A549 treated with CpdA at 1 μM for 4 hours (cell line): ENCODE measurements at places on chromosomes 3 and 15. TPM values are rescaled to one million over a fixed set of nuclear protein-coding genes. Genes with fewer than 3 reads are reported as not detected.

Gene RTP1
- total RNA-seq = not detected in 5 replicates

Gene SMAD6
- total RNA-seq = 19.3 to 27.2 TPM (median 25.3 TPM) in 5 replicates

Gene MUSTN1
- total RNA-seq = 0.52 TPM in 1 of 5 replicates, not detected in the others

Gene ZNF80
- not detected in 5 replicates for total RNA-seq

Gene ARRDC4
- total RNA-seq = 0.17 to 0.31 TPM (median 0.27 TPM) in 5 replicates

Gene SLC28A2
- not detected in 5 replicates for total RNA-seq
